ENCODE measurements at places on chromosomes 5 and 9.

- DNase-seq, result no peak
Observed at GRCh38 chr9:133531293-133531692, 3.2 kb upstream of the ADAMTSL2 start.

DNA sequence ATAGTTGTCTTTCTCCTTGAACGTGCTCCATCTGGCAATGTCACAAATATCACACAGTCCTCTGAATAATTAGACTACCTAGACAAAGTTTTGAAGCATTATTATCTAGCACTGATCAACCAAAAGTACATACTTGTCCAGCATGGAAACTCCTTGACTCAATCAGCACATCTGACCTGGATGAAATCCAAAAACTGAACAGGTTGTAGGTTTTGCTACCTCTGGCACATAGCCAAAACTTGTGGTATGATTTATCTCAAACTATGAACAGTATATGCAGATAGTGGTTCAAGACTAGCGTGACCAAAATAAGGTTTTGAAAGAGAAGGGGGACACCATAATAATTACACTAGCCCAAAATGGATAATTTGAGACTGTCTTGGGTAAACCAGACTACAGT, 158.1 kb downstream of the ARRDC3 start:
- no peak for DNase-seq

DNA sequence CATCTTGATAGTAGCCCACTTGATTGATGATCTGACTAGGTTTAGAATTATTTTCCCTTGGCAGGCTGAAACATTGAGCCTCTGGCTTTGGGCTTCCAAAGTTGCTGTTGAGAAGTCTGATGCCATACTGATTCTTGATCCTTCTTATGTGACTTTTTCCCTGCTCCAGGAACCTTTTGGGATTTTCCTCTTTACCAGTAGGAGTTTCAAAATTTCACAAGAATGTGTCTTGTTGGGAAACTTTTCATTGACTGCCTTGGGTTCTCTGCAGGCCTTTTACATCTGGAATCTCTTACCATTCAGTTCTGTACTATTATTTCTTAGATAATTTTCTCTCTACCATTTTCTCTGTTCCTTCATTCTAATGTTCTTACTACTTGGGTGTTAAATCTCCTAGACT, 20.0 kb downstream of the STC2 start:
- DNase-seq, result no peak

DNA sequence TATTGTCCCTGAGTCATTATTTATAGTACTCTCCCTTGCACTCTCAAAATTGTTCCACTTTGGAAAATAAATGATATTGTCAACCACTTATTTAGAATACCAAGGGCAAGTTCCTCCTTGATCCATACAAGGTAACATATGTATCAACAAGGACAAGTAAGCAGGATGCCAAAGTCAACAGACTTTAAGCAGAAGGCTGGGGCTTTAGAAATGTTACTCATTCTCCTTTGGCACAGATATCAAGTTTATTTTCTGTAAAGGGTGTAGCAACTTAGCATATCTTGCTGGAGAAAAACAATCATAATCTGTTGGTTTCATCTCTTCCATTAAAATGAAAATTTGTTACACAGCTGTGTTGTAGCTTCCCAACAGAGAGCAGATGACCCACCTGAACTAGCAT, 248.7 kb upstream of the SLC30A5 start:
- DNase-seq, result no peak

DNA sequence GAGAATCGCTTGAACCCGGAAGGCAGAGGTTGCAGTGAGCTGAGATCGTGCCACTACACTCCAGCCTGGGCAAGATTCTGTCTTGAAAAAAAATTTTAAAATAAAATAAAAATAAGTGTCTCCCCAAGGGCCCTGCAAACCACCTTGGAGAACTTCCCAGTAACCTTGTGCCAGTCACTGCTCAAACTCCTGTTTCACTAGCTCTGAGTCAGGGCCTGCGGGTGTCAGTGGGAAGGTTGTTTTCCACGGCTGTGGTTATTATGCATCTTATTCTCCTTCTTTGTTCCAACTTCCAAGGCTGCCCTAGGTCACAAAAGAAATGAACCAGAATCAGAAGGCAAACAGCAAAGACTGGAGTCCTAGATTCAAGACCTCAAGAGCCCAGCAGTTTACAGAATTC, 246.7 kb downstream of the ADAMTSL1 start:
- DNase-seq, result no peak

- no peak for DNase-seq
Observed at GRCh38 chr5:122114501-122114900, 14.8 kb upstream of the ZNF474 start.

DNA sequence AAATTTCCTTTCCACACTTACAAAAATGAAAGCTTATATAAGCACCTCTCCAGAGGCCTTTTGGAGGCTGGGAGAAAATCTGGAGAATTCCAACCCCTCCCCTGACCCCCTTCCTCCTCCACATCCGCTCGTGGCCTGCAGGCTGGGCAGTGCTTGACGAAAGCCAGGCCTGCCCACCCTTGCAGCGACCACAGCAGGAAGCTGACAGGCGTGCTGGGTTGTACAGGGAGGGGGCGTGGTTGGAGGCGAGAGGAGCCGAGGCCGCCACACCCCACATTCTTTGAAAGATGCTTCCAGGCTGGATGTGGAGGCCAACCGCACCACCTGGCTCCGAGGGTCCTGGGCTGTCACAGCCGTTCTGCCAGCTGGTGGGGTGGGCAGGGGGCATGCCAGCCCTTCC, 47.8 kb upstream of the IER5L start:
- no peak for DNase-seq
